EH (cell line): ENCODE measurements at places on chromosomes 7 and 10.
A peak's percentile ranks its signal among the peaks of the same experiment; 100 is the strongest.

- DNase-seq = no peak
Measured at GRCh38 chr10:42997849-42998165, 79.1 kb upstream of the RET start.

- no peak for DNase-seq
Measured at GRCh38 chr7:142753366-142753765, 4.1 kb downstream of the PRSS1 start.

GRCh38 chr10:47145290-47145934, 154.6 kb upstream of the GDF10 start:
- DNase-seq = no peak

DNA sequence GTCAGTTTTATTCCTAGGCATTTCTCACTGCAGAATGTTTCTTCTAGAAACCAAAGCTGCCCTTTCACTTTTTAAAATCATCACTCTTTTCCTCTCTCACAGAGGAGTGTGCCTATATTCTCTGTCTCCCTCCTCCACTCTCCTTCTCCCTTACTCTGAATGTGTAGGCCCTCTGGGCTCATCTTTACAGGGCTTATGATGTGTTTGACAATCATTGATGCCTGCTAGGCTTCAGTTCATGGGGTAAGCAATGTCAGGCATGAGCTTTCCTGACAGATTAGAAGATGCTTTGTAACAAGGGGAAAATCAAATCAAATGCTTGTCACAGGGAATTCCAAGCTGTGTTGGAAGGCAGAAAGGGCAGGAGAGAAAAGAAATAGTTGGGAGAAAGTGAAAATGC, 742.9 kb downstream of the SORCS3 start:
- DNase-seq = no peak

- no peak for DNase-seq
Measured at GRCh38 chr10:65550761-65551160, 1375.1 kb upstream of the LRRTM3 start.

GRCh38 chr7:6382817-6383216, 64.9 kb downstream of the DAGLB start:
- no peak for DNase-seq

DNA sequence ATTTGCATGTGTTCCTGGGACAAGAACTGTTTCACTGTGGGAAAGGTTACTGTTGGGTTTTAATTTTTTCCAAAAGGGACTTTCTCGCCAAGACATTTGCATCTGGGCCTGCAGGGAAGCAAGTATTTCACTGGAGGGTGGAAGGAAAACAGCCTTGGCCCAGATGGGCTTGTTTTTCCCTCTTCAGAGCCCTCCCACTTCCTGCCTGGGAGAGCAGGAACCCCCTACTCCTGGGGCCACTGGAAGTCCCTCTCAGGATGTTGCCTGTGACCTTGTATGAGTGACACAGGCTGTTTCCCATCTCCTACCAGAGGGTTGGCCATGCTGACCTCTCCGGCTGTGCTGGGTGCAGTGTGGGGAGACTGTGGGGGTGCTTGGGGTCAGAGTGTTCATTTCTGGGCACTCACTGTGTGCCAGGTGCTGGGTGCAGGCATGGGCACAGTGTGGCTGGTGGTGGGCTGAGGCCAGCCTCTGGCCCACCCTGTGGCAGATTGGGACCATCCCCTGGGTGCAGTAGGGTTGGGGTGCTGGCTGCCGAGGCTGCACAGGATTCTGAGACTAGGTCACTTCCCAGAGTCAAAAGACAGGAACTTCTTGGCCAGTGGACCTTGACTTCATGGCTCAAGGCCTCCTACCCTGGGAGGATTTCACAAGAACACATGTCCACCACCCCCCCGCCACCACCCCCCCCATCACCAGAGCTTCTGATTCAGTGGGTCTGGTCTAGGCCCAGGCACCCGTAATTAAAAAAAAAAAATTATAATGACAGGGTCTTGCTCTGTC, 10.2 kb downstream of the TSPAN15 start:
- no peak for DNase-seq

DNA sequence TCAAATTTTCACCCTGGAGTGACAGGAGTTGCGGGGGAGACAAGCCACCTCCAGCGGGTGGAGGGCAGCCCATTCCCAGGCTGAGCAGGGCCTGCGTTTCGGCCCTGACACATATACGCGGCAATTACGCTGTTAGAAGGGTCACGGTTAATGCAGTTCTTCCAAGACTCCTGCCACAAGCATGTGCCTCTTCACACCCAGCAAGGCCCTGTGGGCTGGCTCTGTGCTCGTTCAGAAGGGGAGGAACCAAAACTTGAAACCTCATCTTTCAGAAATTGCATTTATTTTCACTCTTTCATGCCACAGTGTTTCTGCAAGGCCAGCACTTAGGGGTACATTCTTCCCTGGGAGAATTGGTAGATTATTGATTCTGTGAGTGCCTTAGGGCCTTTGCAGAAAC, 24.7 kb downstream of the LRMDA start:
- no peak for DNase-seq

DNA sequence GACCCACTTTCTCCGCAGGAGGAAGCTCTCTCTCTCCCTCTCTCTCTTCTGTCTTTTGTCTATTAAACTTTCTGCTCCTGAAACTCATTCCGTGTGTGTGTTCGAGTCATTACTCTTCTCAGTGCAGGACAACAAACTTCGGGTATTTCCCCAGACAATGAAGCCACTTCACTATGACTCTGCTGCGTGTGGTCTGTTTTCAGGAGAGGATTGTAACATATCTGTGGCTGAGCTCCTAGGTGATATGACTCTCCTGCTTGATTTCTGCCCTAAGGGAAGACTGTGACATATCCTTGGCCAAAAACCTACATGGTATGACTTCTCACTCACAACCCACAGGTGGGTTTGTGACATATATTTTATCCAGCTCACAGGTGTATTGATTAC, 39.9 kb upstream of the ZNF107 start:
- no peak for DNase-seq

DNA sequence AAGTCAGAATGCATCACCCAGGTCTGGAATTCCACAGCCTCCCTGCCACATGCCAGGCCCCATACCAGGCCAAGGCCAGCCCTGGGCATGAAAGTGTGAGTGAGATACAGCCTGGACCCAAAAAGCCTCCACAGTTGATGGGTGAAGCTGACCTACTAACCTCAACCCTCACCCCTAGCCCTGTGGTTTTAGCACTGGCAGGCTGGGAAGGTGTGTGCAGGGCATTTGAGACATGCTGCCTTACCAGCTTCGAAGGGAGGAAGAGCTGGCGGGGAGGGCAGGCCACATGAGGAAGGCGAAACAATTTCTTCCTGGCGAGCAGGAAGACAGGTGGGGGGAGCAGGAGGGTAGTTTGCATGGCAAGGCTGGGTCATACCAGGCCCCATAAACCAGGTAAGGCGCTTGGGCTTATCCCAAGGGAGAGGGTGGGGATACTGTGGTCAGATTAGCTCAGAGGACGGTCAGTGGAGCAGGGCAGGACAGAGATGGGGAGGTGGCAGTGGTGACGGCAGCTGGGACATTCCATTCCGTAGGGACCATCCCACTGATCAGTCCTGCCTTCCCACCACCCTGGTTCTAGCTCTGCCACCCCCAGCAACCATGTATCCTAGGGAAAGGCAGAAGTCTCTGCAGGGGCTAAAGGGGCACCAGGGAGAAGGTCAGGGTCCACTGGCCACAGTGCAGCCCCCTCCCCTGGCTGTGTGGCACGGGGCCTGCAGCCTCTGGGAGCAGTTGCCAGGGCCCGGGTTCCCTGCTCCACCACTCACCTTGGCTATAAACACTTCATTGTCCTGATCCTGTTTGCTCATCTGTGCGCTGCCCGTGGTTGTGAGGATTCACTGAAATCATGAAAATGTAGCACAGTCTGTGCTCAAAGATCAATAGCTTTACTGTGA, 155.8 kb downstream of the NRF1 start:
- DNase-seq = no peak

DNA sequence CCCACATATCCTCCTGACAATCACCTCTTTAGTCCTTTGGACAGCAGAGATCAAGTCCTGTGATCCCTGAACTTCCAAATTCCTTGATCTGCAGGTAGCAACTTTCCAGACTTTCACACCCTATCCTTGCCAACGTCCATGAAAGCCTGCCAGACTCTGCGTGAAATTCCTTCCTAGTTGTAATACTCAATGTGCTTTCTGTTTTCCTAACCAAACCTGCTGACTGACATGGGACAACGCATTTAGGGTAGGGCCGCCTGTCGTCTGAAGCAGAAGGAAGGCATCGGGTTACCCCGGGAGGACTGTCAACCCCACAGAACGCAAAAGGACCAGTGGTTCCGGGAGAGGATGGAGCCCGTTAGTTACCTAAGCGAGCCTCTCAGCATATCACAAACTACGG, 23.9 kb downstream of the ITGA8 start:
- DNase-seq = no peak

GRCh38 chr7:98286701-98287485, 5.4 kb downstream of the BRI3 start:
- DNase-seq = peak; percentile 19

DNA sequence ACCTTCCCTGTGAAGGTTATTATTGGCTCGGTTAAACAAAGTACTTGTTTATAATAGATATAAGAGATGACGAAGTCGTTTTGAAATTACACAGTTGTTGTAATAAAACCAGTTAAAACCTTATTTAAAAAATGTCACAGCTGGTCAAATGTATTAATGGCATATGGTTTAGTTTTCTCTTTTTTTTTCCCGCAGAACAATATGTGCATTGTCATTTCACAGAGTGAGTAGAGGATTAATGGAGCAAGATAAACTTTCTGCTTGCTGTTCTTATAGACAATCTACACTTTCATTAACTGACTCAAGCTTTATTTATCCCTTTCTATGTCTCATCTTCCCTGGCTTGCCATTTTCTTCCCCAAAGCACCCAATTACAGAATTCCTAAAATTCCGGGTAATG, 404.3 kb upstream of the NPVF start:
- DNase-seq = no peak
